ENCODE measurements at places on chromosomes 1 and 21. TPM values are rescaled to one million over a fixed set of nuclear protein-coding genes. Genes with fewer than 3 reads are reported as not detected.

DNA sequence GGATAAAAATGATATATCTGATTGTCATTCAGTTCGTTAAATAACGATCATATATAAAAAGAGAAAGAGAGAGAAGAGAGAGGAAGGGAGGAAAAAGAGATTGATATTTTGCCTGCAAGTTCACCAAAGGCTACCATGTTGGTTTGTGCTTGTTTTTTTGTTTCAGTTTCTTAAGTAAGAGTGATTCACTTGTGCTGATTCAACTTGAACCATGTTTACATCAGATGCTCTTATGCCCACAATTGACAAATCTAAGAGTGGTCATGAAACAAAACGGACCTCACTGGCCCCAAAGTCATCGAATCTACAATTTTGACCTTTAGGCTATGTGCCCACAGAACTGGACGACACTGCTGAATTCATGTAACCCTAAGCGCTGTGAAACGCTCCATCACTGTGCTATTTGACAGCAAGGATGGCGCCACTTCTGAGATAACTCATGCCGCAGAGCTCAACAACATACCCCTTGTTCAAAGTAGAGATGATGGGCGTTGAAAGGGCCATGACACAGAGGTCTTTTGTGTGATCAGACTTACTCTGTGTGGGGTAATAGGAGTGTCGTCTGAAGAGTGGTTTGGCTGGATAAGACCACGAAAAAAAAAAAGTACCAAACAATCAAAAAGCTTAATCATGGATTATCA is 481.4 kb downstream of the SETD4 start:
- DNase-seq: peak; percentile 33

DNA sequence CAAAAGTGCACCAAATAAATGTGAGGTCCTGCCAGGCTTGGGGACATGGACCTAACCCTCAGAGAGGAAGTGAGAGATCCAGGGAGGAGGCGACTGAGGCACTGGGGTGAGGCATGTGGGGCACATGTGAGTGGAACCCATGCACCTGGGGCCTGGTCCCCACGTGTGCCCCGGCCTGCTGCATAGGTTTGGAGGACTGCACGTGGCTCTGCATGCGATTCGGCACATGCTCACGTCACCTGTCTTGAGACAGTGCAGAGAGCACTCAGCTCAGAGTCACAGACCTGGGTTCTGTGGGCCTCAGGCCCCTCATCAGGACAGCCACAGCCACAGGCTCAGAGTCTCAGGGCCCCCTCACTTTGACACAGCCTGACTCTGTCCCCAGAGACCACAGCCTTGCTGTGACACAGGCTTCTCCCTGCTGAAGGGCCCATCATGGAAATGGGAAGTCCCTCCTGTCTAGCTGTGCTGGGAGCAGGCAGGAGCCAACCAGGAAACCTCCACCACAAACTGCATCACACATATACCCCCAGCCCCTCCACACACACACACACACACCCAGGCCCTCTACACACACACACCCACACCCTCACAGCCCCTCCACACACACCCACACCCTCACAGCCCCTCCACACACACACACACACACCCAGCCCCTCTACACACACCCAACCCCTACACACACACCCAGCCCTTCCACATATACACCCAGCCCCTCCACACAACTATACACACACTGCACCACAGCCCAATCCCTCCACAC is 48.2 kb downstream of the SLC9A1 start:
- no peak for DNase-seq

DNA sequence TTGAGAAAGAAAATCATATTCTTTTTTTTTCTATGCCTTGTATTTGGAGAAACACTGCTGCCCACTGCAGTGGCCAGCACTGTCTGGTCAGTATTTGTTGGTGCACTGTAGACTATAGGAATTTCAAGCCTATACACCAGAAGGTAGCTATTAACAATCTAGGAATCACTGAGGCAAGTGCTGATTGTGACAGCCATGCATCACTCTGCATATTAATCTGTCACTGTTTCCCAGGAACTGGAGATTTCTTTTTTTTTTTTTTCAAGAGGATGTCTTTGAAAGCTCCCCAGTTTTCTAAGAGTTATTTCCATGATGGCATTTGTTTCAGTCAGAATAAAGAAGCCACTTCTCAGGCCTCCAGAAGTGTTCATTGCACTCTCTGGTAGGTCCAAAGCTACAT is 737.8 kb upstream of the PTBP2 start:
- DNase-seq: no peak

DNA sequence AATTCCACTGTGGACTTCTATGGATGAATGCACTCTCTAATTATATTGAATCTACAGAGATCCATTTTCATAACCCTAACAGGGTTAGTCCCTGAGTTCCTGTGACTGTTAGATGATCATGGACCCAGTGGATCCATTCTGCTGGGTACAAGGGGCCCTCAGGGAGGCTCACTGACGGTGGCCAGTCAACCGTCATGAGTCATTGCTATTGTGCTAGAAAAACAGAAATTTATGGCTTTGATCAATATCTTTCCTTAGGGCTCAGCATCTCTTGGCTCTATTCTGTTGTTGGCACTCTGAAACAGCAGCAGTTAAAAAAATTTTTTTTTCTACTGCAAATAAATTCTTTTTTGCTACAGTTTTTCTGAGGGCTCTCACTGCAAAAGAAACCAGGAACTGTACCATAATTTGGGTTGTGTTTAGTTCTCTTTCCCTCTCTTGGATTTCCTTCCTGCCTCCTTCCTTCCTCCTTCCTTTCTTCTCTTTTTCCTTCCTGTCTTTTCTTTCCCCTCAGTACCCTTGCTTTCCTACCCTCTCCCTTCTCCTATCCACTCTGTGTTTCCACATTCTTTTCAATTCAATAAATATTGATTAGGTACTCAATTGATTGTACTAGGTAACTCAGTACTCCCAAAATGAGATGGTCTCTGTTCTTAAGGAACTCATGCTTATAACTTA is 49.5 kb downstream of the UTP25 start:
- DNase-seq: no peak

DNA sequence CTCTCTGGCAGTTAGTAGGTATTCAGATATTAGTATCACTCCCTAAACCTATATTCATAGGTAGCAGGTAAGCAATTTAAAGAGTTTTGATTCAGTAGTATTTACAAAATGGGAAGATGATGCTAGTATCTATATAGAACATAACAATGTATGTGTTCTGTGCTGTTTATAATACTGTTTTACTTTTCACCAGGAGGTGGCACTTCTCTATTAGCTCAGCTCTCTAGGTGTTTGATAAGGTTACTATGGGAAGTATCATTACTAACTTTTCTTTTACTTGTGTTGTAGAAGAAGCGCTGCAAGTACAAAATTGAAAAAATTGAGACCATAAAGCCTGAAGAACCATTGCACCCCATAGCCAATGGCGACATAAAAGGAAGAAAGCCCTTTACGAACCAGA is 49.4 kb upstream of the FASLG start:
- no peak for DNase-seq

KCNE1 gene
- not detected for total RNA-seq

RBM11 gene
- total RNA-seq: 2.8 TPM

SYCP1 gene
- total RNA-seq: not detected

PADI4 gene
- total RNA-seq: 0.27 TPM

All from H4 (cell line).